ENCODE measurements at places on chromosomes 5 and 9.

GRCh38 chr5:131338051-131338453 lies 74.2 kb downstream of the CDC42SE2 start:
- no peak for DNase-seq

GRCh38 chr9:117000196-117000723 lies 313.2 kb downstream of the TRIM32 start:
- DNase-seq: no peak

DNA sequence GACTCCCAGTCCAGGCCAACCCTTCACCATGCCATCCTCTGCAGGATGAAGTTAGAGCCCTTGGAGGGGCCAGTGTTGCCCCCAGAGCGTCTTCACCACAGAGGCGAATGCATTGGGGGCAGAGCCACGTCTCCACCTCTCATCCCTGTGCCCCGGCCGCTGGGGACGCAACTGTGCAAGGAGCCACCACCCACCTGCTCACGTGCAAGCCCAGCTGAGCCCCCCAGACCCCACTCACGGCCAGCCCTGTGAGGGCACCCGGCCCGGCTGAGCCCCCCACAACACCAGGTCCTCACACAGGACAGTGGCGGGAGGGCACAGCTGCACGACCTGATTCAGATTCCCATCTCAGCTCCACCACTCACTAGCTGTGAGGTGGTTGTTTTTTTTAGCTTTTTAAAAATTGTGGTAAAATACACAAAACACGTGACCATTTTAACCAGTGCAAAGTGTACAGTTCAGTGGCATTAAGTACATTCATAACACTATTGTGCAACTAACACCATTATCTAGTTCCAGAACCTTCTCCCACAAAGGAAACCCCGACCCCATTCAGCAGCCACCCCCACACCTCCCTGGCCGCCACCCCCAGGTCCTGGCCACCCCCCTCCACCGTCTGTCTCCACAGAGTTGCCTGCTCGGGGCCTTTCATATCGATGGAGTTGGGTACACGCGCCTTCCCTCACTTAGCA lies 33.5 kb upstream of the UBAC1 start:
- no peak for DNase-seq

GRCh38 chr5:141475625-141476131 lies at the start of gene PCDHGC3:
TSS of gene PCDHGC3 (plus strand) at chr5:141475966. CDS start at chr5:141476117, 151 bp downstream.
- peak; percentile 77 for DNase-seq

DNA sequence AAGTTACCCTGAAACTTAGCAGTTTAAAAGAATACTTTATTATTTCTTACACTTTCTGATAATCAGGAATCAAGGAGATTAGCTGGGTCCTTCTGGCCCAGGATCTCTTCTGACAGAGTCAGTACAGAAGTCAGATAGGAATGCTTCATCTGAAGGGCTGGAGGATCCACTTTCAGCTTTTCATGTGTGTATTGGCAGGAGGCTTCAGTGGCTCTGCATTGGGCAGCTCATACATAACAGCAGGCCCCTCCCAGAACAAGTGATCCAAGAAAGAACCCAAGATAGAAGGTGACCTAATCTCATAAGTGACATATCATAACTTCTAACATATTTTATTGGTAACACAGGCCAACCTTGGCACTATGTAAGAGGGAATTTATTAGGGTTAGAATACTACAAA lies 258.4 kb downstream of the HCN1 start:
- no peak for DNase-seq

DNA sequence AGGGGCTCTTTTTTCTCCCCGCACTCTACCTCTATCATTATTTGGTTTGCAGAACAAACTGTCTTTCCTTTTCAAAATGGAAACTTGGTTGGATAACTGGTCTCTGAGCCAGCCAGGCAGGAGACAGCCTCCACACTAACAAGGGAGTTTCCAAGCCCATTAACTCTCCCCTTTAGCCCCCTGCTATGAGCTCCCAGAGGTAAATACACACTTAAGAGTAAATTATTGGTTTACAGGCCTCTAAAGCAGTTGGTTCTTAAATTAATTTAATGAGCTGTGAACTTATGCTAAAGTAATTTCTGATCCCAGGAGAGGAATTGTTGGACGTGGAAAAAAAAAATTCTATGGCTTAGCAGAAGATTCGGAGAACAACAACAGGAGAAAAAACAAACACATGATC lies 30.3 kb downstream of the EPB41L4A start:
- DNase-seq: peak; percentile 12

GRCh38 chr9:134158242-134158641 lies 6.1 kb downstream of the RNU6ATAC start:
- DNase-seq: no peak

GRCh38 chr5:665956-666711 lies 27.0 kb downstream of the TPPP start:
- DNase-seq: no peak

DNA sequence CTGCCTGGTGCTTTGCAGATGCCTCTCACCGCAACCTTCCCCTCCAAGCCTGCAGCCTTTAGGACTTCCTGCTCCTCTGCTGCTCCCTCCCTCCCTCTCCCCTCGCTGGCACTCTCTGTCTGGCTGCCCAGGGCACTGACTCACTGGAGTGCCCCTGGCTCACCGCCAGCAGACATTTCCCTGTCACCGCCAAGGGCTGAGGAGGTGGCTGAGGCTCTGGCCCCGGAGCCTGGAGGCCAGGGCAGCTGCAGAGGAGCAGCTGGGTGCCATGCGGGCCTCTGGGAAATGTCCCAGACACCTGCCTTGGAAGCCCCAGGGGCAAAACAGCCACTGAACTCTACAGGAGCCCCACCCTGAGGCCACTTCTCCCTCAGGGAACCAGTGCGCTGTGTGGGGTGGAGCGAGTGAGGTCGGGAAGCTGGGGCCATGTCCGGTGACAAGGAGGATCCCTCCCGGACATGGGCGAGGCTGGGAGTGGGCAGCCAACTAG lies 53.4 kb downstream of the TENT4A start:
- DNase-seq: peak; percentile 97

GRCh38 chr5:57635146-57635777 lies 152.7 kb upstream of the ACTBL2 start:
- no peak for DNase-seq

DNA sequence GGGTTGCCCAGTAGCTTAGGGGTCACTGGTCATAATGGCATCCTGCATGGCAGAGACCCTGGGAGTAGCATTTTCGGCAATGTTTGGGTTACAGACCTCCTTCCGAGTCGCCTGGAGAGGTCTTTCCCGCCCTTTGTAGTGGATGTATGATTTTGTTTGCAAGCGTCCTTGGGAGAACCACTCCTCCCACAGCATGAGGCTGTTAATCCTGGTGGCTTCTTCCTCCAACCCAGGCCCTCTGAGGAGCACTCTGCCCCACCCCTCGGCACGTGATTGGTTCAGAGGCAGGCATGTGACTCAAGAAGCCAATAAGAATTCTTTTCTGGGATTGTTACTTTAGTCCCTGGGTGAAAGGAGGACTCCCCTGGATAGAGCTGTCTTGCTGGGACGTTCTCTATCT lies 30.2 kb upstream of the GRHPR start:
- no peak for DNase-seq

DNA sequence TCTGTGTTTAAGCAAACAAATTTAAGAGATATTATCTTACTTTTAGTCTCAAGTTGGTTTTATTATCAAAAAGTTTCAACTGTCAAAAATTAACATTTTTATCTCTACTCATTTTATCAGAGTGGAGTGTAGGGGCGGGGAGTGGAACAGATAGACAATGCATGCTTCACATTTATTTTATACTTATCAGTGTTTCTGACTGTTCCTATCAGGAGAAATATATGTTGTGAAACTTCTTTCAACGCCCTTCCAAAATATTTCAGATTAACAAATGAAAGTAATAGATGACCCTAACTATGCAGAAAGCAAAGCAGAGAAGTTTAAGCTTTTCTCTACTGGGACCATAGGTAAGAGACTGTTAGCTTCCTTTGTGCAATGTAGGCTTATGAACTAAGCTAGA lies 44.9 kb upstream of the MAST4 start:
- no peak for DNase-seq

Data from NCI-H1105 (cell line).